Esophagus squamous epithelium (tissue), 5 donors: ENCODE measurements at places on chromosomes 11 and 22.

DNA sequence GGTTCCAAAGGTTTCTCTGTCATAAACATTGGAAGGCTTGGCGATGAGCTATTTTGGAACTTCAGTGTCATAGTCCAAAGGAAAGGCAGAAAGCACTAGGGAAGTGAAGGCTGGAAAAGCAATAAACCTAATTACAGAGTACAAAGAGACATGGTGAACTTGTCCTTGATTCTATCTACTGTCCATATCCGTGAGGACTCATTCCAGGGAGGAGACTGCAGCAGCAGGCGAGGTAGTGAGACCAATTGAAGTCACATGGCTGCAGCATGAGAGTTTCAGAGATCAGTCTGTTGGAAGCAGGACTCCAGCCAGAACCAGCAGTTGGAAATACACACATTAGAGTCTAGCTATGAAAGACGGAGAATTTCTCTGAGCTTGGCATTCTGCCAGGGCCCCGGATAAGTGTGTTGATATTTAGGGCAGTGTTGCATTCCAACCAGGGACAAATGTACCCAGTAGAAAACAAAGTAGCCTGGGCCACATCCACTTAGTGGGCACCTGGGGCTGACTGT lies 54.1 kb upstream of the ARHGAP42 start:
- no peak for DNase-seq

DNA sequence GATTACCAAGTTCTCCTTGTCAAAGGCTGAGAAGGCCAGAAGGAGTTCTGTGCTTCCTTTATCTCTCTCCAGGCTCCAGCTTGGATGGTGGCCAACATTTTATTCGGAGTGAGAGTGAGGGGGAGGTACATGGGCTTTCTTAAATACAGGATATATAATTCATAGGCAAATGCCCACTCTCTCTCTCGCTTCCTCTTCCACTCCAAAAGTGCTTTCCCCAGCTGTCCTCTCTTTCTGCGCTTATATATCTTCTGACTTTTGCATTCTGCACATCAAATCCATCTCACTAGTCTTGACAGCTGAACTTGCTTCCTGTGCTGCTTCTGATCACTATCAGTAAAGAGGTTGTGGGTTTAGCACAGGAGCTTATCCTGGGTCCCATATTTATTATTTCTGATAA lies 125.4 kb upstream of the ARHGAP20 start:
- no peak for DNase-seq

- no peak for DNase-seq
These were observed 97.7 kb downstream of the NXPE2 start for GRCh38 chr11:114775875-114776621.

GRCh38 chr11:34339149-34340064 lies 18.4 kb downstream of the ABTB2 start:
- no peak for DNase-seq

DNA sequence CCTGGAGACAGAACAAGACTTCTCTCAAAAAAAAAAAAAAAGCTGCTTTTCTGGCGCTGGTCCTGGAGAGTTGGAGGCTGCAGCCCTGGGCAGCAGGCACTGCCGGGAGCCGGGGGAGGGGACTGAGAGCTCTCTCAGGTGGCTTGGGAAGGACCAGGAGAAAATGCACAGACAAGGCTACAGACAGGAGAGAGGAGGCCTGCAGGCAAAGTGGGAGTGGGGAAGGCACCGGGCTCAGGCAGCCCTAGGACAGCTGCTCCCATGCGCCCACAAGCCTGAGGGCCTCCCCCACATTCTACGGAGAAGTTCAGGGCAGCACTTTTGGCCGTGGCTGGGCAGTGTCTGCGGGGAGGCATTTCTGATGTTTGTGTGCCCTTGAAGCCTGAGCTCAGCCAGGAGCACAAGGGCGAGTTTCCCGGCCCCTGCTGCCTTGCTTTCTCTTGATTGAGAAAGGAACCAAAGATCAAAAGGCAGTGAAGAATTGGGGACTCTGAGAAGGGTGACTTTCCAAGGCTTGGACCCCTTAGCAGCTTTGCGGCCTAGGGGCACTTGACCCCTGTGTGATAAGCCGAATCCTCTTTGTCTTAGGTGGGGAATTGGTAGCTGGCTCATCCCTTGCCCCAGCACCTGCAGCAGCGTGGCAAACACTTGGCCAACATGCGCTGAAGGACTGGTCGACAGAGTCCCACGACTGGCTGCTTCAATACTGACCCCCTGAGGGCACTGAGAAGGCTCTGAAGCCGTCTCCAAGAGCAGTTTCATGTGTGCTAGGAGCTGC lies 35.3 kb downstream of the PPM1F start:
- no peak for DNase-seq

DNA sequence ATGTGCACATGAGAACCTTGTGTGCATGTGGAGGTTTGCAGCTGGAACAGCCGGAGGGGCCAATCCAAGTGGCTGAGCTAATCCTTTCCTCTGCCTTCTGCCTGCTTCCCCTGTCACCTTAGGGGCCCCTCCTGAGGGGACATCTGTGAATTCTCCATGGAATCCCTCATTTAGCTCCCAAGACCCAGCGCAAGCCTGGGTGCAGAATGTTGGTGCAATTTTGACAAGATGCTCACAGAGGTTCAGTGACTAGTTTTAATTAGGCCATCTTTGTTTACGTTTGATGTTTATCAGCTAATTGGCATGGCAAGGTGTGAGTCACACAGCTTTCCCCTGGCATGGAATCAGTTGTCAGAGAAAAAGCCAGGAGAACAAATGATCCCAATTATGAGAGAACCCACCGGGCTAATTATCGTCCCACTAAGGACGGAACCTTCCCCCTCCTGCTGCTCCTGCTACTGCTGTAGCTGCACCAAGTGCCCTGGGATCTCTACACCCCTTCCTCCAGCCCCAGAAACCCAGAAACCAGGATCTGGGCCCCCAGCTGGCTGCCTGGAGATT lies 63.6 kb upstream of the PAX6 start:
- no peak for DNase-seq

- no peak for DNase-seq
These were observed 49.6 kb upstream of the SLC25A1 start for GRCh38 chr22:19228179-19228578.

- DNase-seq, result no peak
These were observed 304.2 kb downstream of the DYNC2H1 start for GRCh38 chr11:103413266-103413888.
